IPS DF 6.9 (cell line): ENCODE measurements at places on chromosomes 11 and 22.

DNA sequence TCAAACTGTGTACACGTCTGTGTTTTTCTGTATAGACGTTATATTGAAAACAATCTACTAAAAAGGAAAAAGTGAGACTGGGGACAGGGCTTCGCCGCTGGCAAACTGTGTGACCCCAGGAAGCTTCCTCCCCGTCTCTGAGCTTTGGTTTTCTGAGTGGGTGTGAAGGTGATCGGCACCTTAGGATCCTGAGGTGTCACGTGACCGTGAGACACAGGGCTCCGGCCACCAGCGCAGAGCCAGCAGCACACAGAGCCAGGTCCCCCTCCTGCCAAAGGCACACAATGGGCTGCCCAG is 32.0 kb downstream of the KIAA0930 start:
- H3K36me3 ChIP-seq = no peaks in the 10 kb centered on the region
- no peak overlapping the region for H3K4me3 ChIP-seq
- no peak for DNase-seq
- no peak overlapping the region for H3K27ac ChIP-seq

DNA sequence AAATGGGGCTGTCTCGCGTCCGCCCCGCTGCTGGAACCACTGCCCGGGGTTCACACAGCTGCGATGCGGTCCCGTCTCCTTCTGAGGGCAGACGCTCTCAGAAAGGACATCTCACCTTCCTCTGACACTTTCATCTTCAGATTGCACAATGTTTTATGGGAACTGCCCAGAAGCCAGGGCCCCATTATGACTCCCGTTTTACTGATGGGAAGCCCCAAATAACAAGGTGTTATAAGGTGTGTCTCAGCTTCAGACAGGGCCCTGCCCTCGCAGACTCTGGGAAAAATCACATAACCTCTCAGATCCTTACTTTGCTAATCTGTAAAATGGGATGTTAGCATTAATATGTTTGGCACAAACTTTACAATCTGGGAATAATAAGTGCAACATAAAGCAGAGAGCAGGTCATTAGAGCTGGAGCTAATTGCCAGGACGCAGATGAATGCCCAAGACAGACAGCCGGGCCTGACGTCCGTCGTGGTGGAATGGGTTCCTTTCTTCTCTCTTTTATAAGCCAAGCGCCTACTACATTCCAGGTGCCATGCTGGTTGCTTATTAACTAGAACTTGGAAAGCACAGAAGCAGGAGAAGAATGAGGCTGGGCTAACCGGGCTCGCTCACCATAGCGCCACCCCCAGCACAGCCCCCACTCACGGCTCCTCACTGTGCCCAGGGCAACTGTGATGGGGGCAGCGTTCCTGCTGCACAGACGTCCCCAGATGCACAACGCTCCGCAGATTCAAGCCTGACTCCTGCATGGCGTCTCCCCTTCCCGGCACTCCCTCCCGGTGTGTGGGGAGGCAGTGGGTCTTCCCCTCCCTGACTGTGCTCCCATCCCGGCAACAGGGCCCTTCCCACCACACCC is 43.8 kb downstream of the TRMU start:
- H3K36me3 ChIP-seq = no peaks in the 10 kb centered on the region
- H3K27me3 ChIP-seq = no peaks in the 10 kb centered on the region
- peaks cover 13% of the 10 kb centered on the region for H3K4me1 ChIP-seq
- H3K27ac ChIP-seq = no peak overlapping the region
- no peak overlapping the region for H3K4me3 ChIP-seq

GRCh38 chr11:57288771-57289579 is 35.8 kb downstream of the TNKS1BP1 start:
- no peak overlapping the region for H3K4me3 ChIP-seq
- no peaks in the 10 kb centered on the region for H3K4me1 ChIP-seq
- no peak overlapping the region for H3K27ac ChIP-seq
- H3K27me3 ChIP-seq = no peaks in the 10 kb centered on the region

DNA sequence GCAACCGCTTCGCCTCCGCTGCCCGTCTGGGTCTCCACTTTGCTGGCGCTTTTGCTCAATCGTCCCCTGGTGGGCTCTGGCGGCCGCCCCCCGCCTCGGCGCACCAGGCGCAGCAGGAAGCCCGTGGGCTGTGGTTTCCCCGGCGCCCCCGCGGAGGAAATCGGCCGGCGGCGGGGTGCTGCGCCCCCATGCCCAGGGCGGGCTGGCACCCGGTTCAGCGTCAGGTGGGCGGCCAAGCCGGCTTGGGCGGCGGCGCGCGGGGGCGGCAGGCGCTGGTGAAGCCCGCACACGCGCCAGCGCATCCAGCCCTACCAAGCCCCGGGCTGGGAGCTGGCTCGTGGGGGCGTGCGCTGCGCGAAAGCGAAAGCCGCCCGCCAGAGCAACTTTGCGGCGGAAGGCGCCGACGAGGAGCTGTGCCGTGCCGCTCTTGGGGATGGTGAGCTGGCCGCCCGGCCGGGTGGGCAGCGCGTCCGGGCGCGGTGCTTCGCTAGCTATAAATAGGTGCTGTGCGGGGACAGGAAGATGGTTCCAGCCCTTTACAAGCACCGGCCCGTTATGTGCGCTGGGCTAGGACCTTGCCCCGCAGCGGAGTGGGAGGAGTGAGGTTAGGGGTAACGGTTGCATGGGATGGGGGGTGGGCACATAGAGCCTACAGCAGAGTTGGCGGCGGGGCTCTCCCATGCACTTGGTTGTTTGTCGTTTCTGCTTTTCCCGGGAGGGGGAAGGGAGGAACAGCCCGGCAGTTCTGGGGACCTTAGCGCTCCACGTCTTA is 25.0 kb upstream of the SUSD2 start:
- no peaks in the 10 kb centered on the region for H3K36me3 ChIP-seq
- H3K27me3 ChIP-seq = no peaks in the 10 kb centered on the region
- peaks cover 8% of the 10 kb centered on the region; the same call in 1 of the 2 replicates for H3K4me1 ChIP-seq
- no peak for DNase-seq
- H3K4me3 ChIP-seq = peak overlapping the region; percentile 39; the same call in 1 of the 2 replicates
- H3K27ac ChIP-seq = no peak overlapping the region

- no peaks in the 10 kb centered on the region for H3K36me3 ChIP-seq
- no peak overlapping the region for H3K27ac ChIP-seq
- H3K4me1 ChIP-seq = peaks cover 5% of the 10 kb centered on the region; the same call in 1 of the 2 replicates
- DNase-seq = no peak
- H3K27me3 ChIP-seq = no peaks in the 10 kb centered on the region
Observed at GRCh38 chr11:12822392-12823022, 148.3 kb downstream of the TEAD1 start.

GRCh38 chr11:43738600-43739409 is 58.3 kb downstream of the HSD17B12 start:
- H3K4me3 ChIP-seq = no peak overlapping the region
- no peak overlapping the region for H3K27ac ChIP-seq
- no peaks in the 10 kb centered on the region for H3K27me3 ChIP-seq
- H3K36me3 ChIP-seq = peaks cover 4% of the 10 kb centered on the region; the same call in 1 of the 2 replicates
- H3K4me1 ChIP-seq = peaks cover 5% of the 10 kb centered on the region; the same call in 1 of the 2 replicates

GRCh38 chr11:31449040-31449439 is 60.4 kb downstream of the IMMP1L start:
- H3K4me3 ChIP-seq = no peak overlapping the region
- no peaks in the 10 kb centered on the region for H3K36me3 ChIP-seq
- H3K27me3 ChIP-seq = no peaks in the 10 kb centered on the region
- no peak overlapping the region for H3K27ac ChIP-seq

DNA sequence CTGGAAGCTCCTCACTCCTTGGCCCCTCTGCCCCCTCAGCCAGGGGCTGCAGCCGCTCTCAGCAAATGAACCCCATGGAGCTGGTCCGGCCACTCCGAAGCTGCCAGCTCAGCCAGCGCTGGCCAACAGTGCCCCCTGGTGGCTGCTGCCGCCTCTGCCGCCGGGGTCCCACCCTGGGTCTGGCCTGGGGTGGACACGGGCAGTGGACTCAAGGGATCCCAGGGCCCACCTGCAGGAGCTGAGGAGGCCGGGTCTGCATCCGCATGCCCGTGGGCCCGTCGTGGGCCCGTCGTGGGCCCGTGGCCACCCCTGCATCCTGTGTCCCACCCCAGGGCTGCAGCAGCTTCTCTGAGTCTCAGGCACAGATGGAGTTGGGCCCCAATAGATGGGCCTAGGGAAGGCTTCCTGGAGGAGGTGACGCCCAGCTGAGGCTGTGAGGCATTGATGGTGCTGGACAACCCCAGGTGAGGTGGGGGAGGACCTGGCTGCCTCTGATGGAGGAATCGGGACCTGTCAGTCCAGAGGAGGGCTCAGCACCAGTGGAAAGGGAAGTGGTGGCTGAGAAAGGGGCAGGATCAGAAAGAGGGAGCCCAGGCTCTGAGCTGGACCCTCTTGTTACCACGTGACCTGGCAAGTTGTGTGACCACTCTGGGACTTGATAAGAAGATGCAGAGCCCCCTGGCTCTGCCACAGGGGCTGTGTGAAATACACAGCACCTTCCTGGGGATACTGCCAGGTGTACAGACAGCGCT is 522.3 kb downstream of the BRD1 start:
- H3K36me3 ChIP-seq = no peaks in the 10 kb centered on the region; the same call in 1 of the 2 replicates
- H3K27ac ChIP-seq = no peak overlapping the region
- no peak for DNase-seq
- no peaks in the 10 kb centered on the region for H3K4me1 ChIP-seq
- no peaks in the 10 kb centered on the region for H3K27me3 ChIP-seq

DNA sequence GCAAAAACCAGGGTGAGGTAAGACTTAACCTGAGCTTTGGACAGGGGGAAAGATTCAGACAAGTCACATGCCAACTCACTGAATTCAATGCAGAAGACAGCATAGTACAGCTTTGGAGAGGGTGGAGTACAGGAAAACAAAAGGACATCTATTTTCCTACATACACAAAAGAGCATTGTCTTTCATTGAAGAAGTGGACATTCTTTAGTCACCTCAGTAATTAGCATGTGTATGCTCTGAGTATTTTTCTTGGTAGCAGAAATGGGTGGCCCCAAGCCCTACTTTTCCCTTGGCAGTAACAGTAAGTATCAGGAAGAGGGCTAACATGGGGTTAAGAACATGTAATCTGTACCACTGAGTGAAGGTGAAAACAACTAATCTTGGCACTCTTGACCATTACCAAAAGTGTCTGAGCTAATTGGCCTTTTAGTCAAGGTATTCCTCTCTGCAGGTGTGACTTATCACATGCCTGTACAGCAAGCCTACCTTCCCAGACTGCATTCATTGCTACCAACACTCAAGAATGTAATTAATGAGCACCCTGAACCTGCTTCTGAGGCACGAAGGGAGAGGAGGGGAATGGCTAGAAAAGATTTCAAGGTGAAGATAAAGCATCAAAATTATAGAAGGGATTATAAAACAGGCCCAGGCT is 33.9 kb downstream of the SYTL2 start:
- no peak for DNase-seq
- H3K4me3 ChIP-seq = no peak overlapping the region
- H3K4me1 ChIP-seq = peaks cover 2% of the 10 kb centered on the region; the same call in 1 of the 2 replicates

DNA sequence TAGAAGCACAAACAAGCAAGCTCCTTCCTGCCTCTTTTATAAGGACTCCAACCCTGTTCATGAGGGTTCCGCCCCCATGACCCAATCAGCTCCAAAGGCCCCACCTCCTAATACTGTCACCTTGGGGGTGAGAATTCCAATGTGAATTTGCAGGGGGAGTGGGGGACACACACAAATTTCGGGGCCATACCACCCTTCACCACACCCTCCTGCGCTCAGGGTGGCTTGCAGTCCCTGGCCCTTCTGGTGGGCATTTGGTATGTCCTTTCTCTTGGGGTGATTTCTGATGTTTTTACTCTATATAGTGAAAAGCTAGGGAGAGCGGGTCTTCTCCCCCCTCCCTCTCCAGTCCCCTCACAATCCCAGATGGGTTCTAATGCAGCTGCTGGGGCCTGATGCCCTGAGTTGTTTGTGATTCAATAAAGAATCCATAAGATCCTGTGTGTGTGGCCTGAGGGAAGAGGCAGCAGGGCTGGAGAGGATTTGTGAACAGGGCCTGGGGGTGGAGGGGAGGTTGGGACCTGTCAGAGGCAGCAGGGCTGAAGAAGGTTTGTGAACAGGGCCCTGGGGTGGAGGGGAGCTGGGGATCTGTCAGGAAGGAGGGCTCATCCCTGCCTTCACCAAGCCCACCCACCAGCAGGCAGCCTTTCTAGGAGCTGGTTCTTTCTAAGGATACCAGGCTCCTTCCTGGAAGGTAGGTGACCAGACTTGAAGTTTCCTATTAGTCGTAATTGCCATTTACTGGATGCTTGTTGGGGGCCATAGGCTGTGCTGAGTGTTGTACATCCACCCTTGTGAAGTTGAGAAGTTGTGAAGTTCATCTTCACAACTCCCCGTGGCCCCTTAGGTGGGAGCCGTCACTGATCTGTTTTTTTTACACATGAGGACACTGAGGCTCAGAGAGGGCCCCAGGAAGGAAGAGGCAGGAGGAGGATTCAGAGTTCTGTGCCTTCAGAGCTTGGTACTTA is 7.9 kb downstream of the SLC35C1 start:
- H3K27ac ChIP-seq = no peak overlapping the region
- no peak for DNase-seq
- H3K4me1 ChIP-seq = peaks cover 4% of the 10 kb centered on the region; the same call in 1 of the 2 replicates
- H3K27me3 ChIP-seq = no peaks in the 10 kb centered on the region
- H3K36me3 ChIP-seq = peaks cover 7% of the 10 kb centered on the region

DNA sequence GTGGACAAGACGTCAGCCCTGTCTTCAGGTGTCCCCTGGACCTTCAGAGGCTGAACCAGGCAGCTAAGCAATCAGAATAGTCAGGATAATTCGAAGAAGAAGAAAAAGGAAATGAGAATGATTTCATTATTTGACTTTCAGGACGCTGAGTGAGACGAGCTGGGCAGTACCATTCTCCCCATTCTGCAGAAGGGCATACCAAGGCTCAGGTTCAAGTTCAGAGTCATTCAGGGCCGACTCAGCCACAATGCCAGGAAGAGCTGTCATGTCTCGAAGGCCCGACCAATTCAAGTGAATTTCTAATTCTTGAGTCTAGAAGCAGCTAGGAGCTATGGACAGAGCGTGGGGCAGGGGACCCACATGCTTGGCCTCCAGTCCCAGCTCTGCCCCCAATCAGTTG is 33.8 kb upstream of the CD82 start:
- 0 out of 2 replicates have a peak, but pooled peaks cover 2% of the 10 kb centered on the region for H3K4me1 ChIP-seq
- DNase-seq = no peak
- H3K27ac ChIP-seq = no peak overlapping the region
- H3K36me3 ChIP-seq = no peaks in the 10 kb centered on the region
- H3K4me3 ChIP-seq = no peak overlapping the region

DNA sequence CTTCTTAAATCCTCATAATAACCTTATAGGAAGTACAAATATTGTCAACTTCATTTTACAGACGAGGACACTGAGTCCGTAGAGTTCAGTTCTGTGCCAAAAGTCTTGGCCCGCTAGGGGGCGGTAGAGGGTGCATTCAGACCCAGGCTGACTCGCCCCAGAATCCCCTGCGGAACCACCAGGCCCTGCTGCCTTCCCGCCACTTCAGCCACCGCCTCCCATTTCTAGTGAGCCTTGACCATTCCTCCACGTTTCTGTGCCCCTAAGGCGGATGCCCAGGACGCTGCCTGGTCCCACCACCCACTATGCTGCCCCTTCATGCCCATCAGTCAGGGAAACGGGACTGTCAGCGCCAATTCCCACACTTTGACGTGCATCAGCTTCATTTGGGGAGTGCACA is 19.1 kb downstream of the SYT13 start:
- no peaks in the 10 kb centered on the region for H3K4me1 ChIP-seq
- no peaks in the 10 kb centered on the region for H3K36me3 ChIP-seq
- DNase-seq = peak; percentile 54
- H3K27me3 ChIP-seq = no peaks in the 10 kb centered on the region
- H3K27ac ChIP-seq = no peak overlapping the region
